ENCODE measurements at places on chromosomes 6 and 20. TPM values are rescaled to one million over a fixed set of nuclear protein-coding genes. Genes with fewer than 3 reads are reported as not detected.

The BCAS1 gene
- 0.20 TPM for total RNA-seq

The C6orf141 gene
- 6.5 TPM for total RNA-seq

The GABRR2 gene
- total RNA-seq: 0.75 TPM

The PHACTR3 gene
- total RNA-seq: 0.16 TPM

The HRH3 gene
- not detected for total RNA-seq

The PNLDC1 gene
- total RNA-seq: 0.33 TPM

The MEP1A gene
- not detected for total RNA-seq

DNA sequence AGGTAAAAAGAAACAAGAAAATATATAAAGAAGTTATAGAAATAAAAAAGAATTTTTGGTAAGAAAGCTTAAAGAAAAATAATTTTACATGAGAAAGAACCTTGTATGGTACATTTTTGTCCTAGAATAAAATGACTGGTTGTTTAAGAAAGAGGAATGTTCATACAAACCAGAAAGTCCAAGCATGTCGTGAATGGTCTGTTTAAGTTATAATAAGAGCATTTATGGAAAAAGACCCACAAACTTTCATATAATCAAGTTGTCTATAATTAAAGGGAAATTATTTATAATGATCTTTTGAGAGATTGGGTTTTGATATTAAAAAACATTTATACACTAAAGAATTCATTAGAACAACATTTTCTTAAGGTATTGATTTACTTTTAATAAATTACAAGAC lies 27.8 kb upstream of the FAM110A start:
- no peak overlapping the region for H3K4me3 ChIP-seq
- no peak for DNase-seq
- H3K27me3 ChIP-seq: peaks cover 3% of the 10 kb centered on the region
- no peaks in the 10 kb centered on the region for H3K4me1 ChIP-seq
- no peaks in the 10 kb centered on the region for H3K36me3 ChIP-seq
- H3K27ac ChIP-seq: no peak overlapping the region

GRCh38 chr20:58523072-58523970 lies 8.1 kb upstream of the APCDD1L start:
- peaks cover 36% of the 10 kb centered on the region for H3K27me3 ChIP-seq
- H3K36me3 ChIP-seq: no peaks in the 10 kb centered on the region
- no peak for DNase-seq
- H3K4me1 ChIP-seq: peaks cover 10% of the 10 kb centered on the region
- no peak overlapping the region for H3K4me3 ChIP-seq
- peak overlapping the region; percentile 61 for H3K27ac ChIP-seq

GRCh38 chr6:158629367-158630221 lies 14.9 kb downstream of the DYNLT1 start:
- H3K4me3 ChIP-seq: no peak overlapping the region
- H3K4me1 ChIP-seq: peaks cover 29% of the 10 kb centered on the region
- peak overlapping the region; percentile 44 for H3K27ac ChIP-seq
- peaks cover 35% of the 10 kb centered on the region for H3K36me3 ChIP-seq
- no peaks in the 10 kb centered on the region for H3K27me3 ChIP-seq

DNA sequence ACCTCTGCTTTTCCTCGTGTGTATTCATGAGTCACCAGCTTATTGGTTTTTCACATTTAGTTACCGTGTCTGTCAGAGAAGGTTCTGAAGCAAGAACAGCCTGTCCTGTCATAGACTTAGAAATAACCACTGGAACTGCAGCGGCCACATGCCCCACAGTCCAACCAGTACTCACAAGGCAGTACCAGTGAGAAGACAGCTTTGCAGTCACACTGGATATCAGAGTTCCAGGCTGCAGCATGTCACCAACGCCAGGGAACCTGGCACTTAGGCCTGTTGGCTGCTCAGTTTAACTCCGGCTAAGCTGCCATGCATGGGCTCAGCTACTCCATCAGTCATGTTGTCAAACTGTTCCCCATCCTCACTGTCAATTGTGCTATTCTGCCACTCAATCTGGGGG lies 40.1 kb downstream of the ADNP start:
- peaks cover 2% of the 10 kb centered on the region for H3K4me1 ChIP-seq
- peaks cover 61% of the 10 kb centered on the region for H3K36me3 ChIP-seq
- no peak overlapping the region for H3K4me3 ChIP-seq
- H3K27ac ChIP-seq: no peak overlapping the region
- no peak for DNase-seq

- peaks cover under 1% of the 10 kb centered on the region for H3K27me3 ChIP-seq
- H3K36me3 ChIP-seq: no peaks in the 10 kb centered on the region
- no peak for DNase-seq
- no peak overlapping the region for H3K4me3 ChIP-seq
Measured at GRCh38 chr20:60806354-60806753, 445.7 kb upstream of the CDH4 start.

- peaks cover 4% of the 10 kb centered on the region for H3K4me1 ChIP-seq
- H3K36me3 ChIP-seq: no peaks in the 10 kb centered on the region
- H3K27me3 ChIP-seq: peaks cover 14% of the 10 kb centered on the region
- H3K27ac ChIP-seq: no peak overlapping the region
- H3K4me3 ChIP-seq: no peak overlapping the region
Measured at GRCh38 chr20:23166563-23166962, 80.4 kb upstream of the CD93 start.

DNA sequence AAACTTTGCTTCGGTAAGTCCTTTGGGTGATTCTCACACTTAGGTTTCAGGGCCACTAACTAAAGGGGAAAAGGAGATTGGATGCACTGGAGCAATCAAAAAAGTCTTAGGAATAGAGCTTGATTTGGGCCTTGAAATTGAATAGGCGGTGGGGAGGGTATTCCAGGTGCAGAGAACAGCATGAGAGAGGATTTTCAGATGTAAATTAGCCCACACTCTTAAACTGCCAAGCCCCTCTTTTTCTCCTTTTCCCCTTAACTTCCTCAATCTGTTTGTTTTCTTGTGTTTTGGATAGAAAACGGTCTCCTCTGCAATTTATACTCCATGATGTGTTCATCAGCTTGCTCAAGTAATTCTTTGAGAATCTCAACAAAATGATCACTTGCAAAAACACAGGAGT lies 62.1 kb upstream of the RIPOR2 start:
- peaks cover 15% of the 10 kb centered on the region for H3K4me1 ChIP-seq
- H3K36me3 ChIP-seq: no peaks in the 10 kb centered on the region
- DNase-seq: no peak
- no peaks in the 10 kb centered on the region for H3K27me3 ChIP-seq

GRCh38 chr6:45900808-45901752 lies 114.6 kb downstream of the CLIC5 start:
- peaks cover 6% of the 10 kb centered on the region for H3K4me1 ChIP-seq
- no peak overlapping the region for H3K4me3 ChIP-seq
- no peak for DNase-seq
- H3K36me3 ChIP-seq: no peaks in the 10 kb centered on the region

GRCh38 chr20:39036011-39036410 lies 73.9 kb downstream of the DHX35 start:
- DNase-seq: no peak
- H3K4me1 ChIP-seq: no peaks in the 10 kb centered on the region
- H3K27me3 ChIP-seq: no peaks in the 10 kb centered on the region
- no peak overlapping the region for H3K4me3 ChIP-seq

DNA sequence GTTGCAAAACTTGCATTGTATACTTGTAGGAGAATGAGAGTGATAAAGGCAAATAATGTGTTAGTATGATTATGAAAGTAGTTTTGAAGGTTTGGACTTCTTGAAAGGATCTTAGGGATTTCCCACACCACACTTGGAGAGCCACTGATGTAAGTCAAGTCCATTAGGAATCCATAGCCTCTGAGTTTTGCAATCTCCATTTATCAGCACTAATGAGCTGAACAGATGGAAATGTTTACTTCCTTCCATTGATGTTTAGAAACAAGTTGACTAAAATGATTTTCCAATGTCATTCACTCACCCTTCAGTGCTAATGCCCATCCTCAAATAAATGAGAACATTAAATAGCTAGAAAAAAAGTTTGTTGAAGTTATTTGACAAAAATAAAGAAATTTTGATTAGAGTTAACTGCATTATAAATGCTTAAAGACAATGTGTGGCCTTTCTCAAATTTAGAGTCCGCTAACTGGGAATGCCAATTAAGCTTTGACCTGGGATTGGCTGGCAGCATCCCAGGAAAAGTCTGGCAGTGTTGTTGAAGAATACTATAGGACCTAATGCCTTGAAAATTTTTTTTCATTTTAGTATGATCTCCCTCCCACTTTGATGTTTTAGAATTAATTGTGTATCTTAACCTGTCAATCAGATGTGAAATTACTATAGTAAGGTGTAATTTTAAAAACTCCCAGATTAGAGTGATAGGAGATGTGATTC lies 68.0 kb downstream of the SLC35F1 start:
- H3K4me3 ChIP-seq: no peak overlapping the region
- DNase-seq: no peak
- no peak overlapping the region for H3K27ac ChIP-seq

DNA sequence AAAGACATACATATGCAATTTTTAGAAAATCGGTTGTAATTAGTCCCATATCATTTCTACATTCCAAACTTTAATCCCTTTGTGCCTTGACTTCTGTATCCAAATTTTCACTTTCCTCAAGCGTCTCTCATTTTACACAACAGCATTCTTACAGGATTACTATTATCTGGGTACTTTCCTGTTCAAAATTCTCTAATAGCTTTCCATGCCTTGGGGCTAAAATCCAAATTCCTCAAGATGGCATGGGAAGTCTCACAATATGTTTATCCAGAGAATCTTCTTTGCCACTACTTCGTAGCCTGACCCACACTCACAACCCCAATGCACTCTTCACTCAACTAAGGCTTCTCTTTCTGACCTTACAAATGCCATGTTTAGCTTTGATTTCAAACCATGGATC lies 125.0 kb downstream of the TBX18 start:
- no peak for DNase-seq
- H3K27me3 ChIP-seq: peaks cover 5% of the 10 kb centered on the region
- H3K4me1 ChIP-seq: peaks cover 30% of the 10 kb centered on the region
- H3K36me3 ChIP-seq: no peaks in the 10 kb centered on the region
- H3K27ac ChIP-seq: no peak overlapping the region
- H3K4me3 ChIP-seq: no peak overlapping the region

- peaks cover 41% of the 10 kb centered on the region for H3K4me1 ChIP-seq
- H3K27ac ChIP-seq: peak overlapping the region; percentile 62
- H3K27me3 ChIP-seq: no peaks in the 10 kb centered on the region
- H3K4me3 ChIP-seq: no peak overlapping the region
- DNase-seq: no peak
- no peaks in the 10 kb centered on the region for H3K36me3 ChIP-seq
Measured at GRCh38 chr6:56222499-56222898, 24.9 kb downstream of the COL21A1 start.

- no peaks in the 10 kb centered on the region for H3K36me3 ChIP-seq
- DNase-seq: no peak
- H3K27ac ChIP-seq: no peak overlapping the region
- H3K4me1 ChIP-seq: no peaks in the 10 kb centered on the region
Measured at GRCh38 chr6:29834564-29835436, 7.2 kb downstream of the HLA-G start.
